ENCODE measurements at places on chromosomes 2 and 18.
A peak's percentile ranks its signal among the peaks of the same experiment; 100 is the strongest.

GRCh38 chr2:55338268-55338667, 69.2 kb upstream of the MTIF2 start:
- DNase-seq: no peak

DNA sequence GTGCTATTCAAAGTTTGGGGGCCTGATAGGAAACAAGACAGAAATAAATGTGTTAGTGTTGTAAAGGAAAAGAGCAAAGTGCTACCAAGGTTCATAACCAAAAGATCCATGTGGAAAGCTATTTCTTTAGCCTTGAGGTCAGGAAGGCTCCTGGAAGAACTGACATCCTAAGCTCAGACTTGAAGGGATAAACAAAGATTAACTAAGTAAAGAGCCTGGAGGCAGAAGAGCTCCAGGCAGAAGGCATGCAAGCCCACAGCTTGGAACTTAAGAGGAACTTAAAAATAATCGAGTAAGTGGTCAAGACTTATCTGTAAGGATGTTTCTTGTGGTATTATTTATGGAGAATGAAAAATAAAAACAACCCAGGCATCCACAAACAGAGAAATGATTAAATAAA, 245.0 kb upstream of the MGAT5 start:
- no peak for DNase-seq

DNA sequence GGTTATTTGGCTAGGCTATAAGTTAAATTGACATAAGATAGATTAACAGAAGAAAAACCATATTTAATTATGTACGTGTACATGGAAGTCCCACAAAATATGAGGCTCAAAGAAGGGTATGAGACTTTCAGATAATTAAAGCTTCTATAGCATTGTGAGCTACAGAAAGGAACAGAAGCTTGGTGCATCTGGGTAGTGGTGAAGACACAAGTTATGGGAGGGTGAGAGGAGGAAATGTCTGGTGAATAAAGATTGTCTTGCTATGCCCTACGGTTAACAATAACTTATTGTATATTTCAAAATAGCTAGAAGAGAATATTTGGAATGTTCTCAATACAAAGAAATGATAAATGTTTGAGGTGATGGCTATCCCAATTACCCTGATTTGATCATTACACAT, 6.8 kb upstream of the FAM124B start:
- DNase-seq: no peak

- no peak for DNase-seq
Observed at GRCh38 chr2:23524261-23524706, 139.3 kb downstream of the KLHL29 start.

DNA sequence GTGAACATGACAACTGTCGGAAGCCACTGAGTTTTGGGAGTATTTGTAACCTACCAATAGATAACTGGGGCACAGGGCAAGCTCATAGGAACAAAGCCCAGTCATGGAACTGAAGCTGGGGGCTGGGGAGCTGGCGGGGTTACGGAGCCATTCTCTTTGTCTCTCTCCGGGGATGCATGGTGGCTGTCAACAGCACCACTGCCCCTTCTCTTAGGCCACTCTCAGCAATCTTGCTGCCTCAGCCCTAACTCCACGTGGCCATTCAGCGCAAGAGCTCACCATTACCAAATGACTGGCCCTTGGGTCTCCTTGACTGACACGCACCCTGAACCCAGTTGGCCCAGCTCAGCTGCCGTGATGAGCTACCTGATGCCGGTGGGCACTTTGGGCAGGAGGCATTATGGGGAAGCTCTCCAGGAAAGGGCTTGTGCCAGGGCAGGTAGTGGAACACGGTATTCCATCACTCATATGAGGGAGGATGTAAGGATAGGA, 33.6 kb upstream of the ODC1 start:
- no peak for DNase-seq

DNA sequence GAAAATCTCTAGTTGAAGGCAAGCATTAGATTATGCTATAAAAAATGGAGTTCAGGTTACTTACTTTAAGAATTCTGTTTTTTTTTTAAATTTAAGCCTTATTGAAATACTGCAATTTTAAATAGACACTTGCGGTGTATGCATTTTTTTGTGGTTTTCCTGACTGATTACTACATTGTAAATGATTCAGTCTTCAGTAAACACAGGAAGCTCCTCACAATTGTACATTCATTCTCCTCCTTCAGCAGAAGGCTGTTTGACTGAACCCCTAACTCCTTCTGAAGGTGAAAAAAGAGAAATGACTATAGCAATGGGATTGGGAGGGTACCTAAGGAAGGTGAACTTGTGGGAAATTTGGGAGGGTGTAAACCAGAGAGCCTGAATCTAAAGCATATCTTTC, 136.1 kb downstream of the GCA start:
- DNase-seq: no peak

- no peak for DNase-seq
Observed at GRCh38 chr18:50803592-50803991, 16.2 kb downstream of the MRO start.

GRCh38 chr2:168054657-168055056, 192.7 kb downstream of the STK39 start:
- no peak for DNase-seq

GRCh38 chr2:65128297-65129190, 1.4 kb downstream of the RAB1A start:
- no peak for DNase-seq

GRCh38 chr2:69958480-69958879, 3.0 kb downstream of the ASPRV1 start:
- no peak for DNase-seq

DNA sequence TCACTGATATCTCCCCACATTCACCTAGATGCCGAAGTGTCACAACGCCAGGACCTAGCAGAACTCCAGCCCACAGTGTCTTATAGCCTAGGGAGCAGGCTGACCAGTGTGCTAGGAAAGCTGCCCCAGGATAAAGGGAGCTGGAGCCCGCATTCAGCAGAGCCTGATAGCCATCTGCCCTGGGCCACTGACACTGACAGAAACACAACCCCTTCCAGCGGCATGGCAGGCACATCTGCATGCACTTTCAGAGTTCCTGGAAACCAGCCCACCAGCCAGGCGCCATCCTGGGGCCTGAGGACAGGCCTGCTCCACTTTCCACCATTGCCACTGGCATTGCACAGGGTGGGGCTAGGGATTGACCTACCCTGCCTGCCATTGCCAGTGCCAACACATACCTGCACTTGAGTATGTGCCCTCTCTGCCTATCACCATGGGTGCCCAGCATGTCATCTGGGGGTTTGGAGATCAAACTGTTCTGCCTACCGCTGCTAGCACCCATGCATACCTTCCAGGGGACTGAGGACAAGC, 290.1 kb upstream of the KLHL14 start:
- no peak for DNase-seq

- DNase-seq: no peak
Observed at GRCh38 chr2:219944866-219945265, 317.4 kb downstream of the SLC4A3 start.

DNA sequence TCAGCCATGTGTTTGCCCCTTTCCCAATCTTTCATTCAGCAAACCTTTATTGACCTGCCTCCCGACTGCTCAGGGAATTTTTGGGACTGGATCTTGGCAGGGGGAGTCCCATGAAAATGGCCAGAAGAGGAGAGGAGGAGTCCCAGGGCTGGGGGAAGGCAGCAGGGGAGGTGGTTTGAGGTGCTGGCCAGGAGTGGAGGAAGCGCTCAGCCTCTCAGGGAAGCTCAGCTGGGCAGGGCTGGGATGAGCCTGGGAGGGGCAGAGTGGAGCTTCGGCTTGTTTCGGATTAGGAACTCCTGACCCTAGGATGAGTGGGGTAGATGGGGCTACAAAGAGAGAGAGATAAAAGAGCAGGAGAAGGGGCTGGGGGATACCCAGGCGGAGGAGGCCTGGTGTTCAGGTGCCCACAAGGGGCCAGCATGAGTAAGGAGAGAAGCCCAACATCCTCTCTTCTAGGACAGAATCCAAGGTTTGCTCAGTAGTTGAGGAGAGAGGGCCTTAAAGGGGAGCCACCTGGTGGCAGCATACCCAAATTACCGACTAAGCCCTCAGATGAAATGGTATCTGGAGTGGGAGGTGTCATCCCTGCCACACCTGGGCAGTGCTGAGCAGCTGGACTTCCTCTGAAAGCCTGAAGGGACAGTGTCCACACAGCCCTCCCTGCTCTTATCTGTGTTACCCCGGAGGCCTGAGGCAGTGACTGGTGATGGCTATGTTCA, 91.1 kb downstream of the INHBB start:
- DNase-seq: peak; percentile 89

GRCh38 chr18:77323640-77324299, 74.1 kb downstream of the GALR1 start:
- no peak for DNase-seq

GRCh38 chr2:72515696-72516095, 310.1 kb downstream of the EXOC6B start:
- DNase-seq: no peak

GRCh38 chr2:230007931-230008707, 60.6 kb downstream of the SLC16A14 start:
- peak; percentile 66 for DNase-seq

DNA sequence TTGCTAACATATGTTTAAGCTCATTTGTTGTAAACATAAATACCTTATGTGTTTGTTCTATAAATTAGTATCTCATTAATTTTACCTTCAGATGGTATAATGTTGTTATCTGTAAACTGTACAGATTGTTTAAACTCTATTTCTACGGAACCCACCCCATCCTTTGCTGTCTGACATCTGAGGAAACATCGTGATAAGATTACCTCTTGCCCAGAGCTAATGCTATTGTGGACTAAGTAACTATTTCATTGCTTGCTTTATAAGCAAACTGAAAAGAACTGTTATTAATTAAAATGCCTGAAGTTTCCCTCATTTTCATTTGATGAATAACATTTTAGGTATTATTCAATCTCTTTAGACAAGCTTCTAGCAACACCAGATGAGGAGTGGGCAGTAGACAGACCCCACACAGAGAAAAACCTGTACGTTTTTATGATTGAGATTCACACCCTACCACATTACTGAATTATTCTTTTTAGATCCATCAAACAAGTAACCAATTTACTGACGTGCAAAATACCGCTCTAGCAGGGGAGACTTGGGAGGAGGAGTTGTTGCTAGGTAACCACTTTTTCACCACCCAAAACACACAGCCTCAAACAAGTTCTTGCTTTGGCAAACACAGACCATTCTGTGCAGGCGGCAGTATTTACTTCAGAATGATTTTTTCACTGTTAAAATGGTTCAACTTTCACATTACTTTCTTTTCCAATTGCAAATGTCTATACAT, 1.9 kb upstream of the SYT4 start:
- DNase-seq: peak; percentile 8

- DNase-seq: no peak
Observed at GRCh38 chr18:9735879-9736278, 27.8 kb downstream of the RAB31 start.

- DNase-seq: no peak
Observed at GRCh38 chr2:71849111-71849510, 298.6 kb downstream of the CYP26B1 start.

GRCh38 chr2:203934041-203934492, 2.5 kb upstream of the ICOS start:
- no peak for DNase-seq

DNA sequence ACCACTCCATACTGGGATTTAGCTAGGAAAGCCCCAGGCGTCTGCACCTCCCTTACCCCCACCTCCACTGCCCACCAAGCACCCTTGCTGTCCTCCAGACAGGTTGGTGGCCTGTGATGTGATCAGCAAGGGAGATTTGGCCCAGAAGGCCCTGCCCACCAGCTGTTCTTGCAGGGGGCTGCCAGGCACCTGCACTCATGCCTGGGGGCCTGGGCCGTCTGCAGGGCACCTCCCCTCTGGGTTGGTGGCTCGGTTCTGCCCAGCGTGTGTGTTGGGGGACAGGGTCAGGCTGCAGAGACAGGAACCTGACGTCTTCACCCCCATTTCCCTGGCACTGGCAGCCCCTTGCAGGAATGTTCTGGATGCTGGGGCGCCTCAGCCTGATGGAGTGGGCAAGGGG, 5.8 kb downstream of the DNMT3A start:
- DNase-seq: no peak

GRCh38 chr2:197539734-197540133, 23.9 kb downstream of the MOB4 start:
- no peak for DNase-seq

- no peak for DNase-seq
Observed at GRCh38 chr2:109636317-109636716, 22.2 kb downstream of the SOWAHC start.

DNA sequence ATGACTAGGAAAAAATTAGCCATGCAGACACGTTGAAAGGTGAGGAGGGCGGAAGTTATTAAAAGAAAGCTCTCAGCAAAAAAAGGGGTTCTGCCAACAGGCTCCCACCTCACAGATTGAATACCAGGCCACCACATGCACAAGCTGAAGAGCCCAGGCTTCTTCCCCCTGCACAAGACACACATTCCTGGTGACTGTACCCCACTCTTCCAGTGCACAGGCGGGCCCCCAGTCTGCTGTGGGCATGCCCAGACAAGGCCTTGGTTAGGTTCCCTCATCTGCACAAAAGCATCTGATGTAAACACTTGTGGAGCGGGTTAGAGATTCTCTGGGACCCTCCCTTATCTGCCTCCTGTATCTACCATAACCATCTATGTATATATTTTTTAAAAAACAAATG, 81.7 kb downstream of the AGPS start:
- no peak for DNase-seq

Measured in Caco-2 (cell line).